ENCODE measurements at places on chromosomes 3 and 15. TPM values are rescaled to one million over a fixed set of nuclear protein-coding genes. Genes with fewer than 3 reads are reported as not detected.

Gene SPINK8
- polyA plus RNA-seq, result not detected

Gene CHRNA3
- 0.48 TPM for polyA plus RNA-seq

Gene ATP13A5
- not detected for polyA plus RNA-seq

Gene CEMIP
- polyA plus RNA-seq, result 3.0 TPM

DNA sequence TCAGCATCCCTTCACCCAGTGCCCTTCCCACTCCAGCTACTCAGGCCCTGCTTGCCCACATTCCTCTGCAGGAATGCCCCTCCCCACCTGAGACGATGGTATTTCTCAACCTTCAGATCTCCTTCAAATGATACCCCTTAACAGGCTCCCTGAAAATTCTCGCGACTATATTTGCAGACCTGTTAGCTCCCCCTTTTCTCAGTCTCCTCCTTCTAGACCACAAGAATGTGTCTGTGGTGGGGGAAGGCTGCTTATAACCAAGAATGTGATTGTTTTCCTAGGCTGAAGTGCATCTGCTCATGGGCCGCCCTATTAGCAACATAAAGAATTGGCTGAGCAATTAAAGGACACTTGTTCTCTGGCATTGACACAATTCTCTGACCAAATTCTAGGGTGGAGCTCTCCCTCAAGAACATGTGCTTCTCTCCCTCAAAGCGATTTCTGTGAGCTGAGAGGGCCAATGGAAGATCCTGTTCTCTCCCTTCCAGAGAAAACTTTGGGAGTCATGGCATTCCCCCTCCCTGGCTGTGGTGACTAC is 19.1 kb upstream of the LIMD1 start:
- DNase-seq, result no peak

GRCh38 chr15:25568751-25569150 is 129.9 kb upstream of the UBE3A start:
- peak; percentile 32 for DNase-seq
